Astrocyte of the hippocampus (primary cell): ENCODE measurements at places on chromosomes 16 and 17.
A peak's percentile ranks its signal among the peaks of the same experiment; 100 is the strongest.

- DNase-seq: peak; percentile 90
Measured at GRCh38 chr17:77924757-77925336, 33.7 kb upstream of the TNRC6C start.

DNA sequence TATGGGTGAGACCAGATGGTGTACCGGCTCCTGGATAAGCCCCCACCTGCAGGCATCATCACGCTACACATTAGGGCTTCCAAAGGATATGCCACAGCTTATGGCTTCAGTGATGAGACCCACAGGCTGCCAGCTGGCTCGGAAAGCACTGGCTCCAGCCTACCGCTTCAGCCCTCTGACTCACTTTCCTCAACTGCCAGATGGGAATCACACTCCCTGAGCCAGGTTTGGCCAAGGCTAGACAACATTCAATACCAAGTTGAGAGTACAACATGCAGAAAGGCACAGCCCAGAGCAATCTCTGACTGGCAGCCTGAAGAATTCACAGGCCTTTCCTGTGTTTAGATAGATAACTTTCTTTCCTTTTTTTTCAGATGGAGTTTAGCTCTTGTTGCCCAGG lies 10.3 kb downstream of the CENPV start:
- DNase-seq: peak; percentile 52

- no peak for DNase-seq
Measured at GRCh38 chr16:85611194-85611443, 2.0 kb upstream of the GSE1 start.

- DNase-seq: no peak
Measured at GRCh38 chr17:81543339-81543675, 8.8 kb downstream of the FAAP100 start.

DNA sequence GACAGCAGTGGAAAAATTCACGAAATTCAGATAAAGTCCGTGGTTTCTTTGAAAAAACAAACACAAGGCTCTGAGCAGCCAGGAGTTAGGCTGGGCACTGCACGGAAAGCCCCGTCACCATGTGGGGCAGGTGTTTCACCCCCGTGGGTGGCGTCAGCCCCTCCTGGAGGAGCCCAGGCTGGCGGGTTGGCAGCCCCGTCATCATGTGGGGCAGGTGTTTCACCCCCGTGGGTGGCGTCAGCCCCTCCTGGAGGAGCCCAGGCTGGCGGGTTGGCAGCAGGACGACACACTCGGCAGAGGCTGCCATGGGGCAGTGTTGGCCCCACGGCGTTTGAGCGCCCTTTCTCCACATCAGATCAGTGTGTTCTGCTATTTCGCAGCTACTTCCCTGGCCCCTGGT lies 38.1 kb downstream of the ACSF3 start:
- DNase-seq: no peak

- peak; percentile 85 for DNase-seq
Measured at GRCh38 chr16:15682105-15682570, 32.1 kb downstream of the NDE1 start.

GRCh38 chr17:72123530-72124437 lies 3.0 kb downstream of the SOX9 start:
- DNase-seq: peak; percentile 57

DNA sequence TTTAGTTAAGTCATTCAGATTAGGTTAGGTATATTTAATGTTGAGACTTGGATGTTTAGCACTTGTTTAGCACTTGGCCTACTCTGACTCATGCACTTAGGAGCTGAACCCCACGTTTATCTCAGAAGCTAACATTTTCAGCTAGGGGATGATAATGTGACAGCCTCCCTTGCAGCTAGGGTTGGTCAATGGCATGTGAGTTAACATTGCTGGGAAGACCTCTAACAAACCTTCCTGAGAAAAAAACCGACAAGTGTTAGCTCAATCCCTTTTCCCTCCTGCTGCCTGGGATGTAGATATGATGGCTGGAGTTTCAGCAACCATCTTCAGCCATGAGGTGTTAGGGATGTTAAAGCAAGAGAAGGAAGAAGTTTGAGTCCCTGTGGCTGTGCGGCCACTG lies 185.0 kb upstream of the FOXF1 start:
- DNase-seq: no peak

- DNase-seq: no peak
Measured at GRCh38 chr17:81934850-81935708, 2.0 kb downstream of the PYCR1 start.

GRCh38 chr17:59859444-59860025 lies 33.2 kb downstream of the TUBD1 start:
- peak; percentile 70 for DNase-seq

GRCh38 chr17:61642768-61643167 lies 51.7 kb upstream of the NACA2 start:
- no peak for DNase-seq

- no peak for DNase-seq
Measured at GRCh38 chr16:7419441-7419840, 86.8 kb downstream of the RBFOX1 start.

GRCh38 chr16:79871906-79872305 lies 271.4 kb upstream of the MAF start:
- no peak for DNase-seq

GRCh38 chr16:1003391-1004347 lies 22.1 kb downstream of the SOX8 start:
- DNase-seq: peak; percentile 69

DNA sequence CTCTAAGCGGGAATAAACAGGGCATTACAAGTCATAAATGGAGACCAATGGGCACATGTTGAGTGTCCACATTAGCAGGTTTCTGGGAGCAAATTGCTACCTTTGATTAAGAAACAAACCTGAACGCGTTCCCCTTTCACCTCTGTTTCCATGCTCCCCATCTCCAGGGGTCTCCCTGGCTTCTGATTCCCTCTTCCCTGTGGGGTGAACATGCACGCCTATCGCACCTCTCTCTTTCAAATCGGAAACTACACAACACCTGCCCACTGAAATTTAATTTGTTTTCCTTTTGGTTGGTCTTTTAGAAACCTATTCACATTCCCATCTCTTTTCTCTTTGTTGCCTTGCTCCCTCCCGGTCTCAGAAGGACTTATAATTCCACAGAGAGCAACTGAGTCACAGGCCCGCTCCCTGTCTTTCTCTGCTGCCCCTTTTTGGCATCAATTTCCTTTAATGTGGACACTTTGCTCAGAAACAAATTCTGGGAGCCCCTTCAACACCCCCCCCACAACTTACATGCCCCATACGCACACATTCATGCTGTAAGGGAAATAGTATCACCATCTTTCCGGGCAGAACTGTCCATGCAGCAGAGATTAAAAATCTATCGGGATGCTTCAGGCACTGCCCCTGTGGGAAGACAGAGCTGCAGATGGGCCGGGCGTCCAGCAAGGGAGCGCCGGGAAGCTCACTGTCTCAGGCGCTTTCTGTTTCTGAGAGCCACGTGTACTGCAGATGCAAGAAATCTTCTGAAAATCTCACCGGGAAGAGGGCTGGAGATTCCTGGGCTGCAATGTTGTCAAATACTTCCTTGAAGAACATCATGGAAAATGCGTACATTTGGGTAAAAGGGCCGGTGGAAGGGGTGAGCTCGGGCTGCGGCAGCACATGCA lies 7.2 kb upstream of the FOXF1 start:
- no peak for DNase-seq

GRCh38 chr17:50584749-50585148 lies 24.2 kb downstream of the CACNA1G start:
- DNase-seq: no peak

DNA sequence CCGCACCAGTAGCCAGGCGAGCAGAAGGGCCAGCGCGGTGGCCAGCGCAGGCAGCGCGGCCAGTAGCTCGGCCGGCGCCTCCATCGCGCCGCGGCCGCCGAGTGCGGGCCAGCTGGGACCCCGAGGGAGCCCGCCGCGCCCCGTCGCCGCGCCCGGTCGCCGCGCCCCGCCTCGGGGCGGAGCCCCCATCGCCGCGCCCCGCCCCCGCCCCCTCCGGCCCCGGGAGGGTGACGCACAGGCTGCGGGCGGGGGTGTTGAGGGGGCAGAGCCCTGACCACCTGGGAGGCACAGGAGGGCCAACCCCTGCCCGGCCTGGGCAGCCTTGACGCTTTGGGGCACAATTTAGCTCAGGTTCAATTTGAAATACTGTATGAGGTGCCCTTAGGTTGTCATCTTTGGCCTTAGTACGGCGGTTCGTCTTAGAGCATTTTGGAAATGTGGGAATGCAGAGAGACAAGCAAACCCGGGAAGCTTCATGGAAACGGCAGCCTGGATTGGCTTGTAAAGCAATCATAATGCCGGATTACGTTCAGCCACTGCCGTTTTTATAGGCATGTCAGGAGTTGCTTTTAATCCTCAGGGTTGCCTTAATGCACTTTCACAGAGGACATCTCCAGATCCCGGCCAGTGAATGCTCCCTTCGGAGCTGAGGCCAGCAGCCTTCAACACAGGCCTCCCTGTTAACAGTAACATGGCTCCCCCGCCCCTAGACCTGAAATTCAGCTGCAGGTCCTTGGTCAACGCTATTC lies at the start of gene MXRA7:
MXRA7 (minus strand) TSS at position 103 of the 749 bp plus-strand sequence; CDS start at position 84, 19 bp downstream.
- DNase-seq: peak; percentile 91

DNA sequence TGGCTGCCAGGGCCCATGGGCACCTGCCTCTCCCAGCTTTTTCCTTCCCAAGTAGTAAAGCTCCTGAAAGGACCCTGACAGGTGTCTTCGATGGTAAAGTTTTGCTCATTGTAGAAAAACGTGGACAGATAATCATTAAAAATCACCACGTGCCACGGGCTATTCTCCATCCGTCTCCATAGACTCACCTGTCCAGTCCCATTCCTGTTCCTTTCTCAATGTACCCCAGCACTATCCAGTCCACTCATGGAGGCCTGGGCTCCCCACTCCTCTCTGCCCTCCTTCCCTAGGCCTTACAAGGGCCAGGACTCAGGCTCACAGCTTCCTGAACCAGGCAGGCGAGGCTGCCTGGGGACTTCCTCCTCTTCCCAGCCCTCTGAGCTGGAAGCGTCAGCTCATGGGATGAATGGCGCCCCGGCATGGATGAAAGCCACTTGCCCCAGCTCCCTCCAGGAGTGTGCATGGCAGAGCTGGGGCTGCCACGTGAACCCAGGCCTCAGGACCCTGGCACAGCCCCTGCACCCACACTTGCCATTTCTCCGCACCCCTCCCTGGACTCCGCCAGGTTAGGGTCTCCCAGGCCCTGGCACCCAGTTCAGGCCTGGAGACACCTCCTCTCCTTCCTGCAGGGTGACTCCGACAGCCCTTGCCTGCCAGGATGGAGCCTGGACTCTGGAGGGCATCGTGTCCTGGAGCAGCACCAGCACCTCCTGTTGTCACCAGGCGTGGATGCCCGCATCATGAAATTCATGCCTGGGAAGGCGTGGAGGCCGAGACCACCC lies 8.8 kb downstream of the CTRB1 start:
- DNase-seq: peak; percentile 8

DNA sequence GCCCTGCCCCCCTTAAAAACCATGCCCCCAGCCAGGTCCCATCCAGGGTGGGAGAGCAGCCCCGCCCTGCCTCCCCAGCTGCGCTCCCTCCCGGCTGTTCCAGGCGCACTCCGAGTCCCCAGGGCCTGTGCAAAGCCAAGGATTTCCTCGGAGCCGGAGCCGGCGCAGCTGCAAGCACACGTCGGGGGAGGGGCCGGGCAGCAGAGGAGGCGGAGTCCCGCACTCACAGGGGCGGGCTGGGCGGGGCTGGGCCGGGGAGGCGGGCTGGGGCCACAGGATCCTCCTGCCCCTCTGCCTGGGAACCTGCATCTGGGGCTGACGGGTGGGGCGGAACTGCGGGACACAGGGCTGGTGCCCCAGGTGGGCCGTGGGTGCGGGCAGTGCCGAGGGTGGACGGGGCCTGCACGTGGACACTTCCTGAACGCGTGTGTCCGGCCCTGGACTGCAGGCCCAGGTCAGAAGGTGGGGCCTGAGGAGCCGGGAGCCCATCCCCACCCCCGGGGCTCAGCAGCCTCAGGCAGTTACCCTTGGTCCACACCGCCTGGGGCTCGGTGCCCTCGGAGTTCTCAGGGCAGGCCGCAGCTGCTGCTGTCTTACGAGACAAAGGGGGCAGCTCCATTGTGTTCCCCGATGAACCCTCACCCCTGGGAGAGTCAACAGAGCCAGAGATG lies 24.0 kb upstream of the SSTR5 start:
- DNase-seq: peak; percentile 48

GRCh38 chr16:15636392-15636873 lies 6.5 kb downstream of the MARF1 start:
- DNase-seq: no peak

- DNase-seq: no peak
Measured at GRCh38 chr16:87929986-87930385, 6.3 kb downstream of the CA5A start.

- DNase-seq: no peak
Measured at GRCh38 chr16:84370723-84371552, 2.6 kb downstream of the ATP2C2 start.

GRCh38 chr17:68568581-68568980 lies 32.6 kb downstream of the FAM20A start:
- DNase-seq: no peak

GRCh38 chr16:79874391-79874790 lies 273.9 kb upstream of the MAF start:
- no peak for DNase-seq

DNA sequence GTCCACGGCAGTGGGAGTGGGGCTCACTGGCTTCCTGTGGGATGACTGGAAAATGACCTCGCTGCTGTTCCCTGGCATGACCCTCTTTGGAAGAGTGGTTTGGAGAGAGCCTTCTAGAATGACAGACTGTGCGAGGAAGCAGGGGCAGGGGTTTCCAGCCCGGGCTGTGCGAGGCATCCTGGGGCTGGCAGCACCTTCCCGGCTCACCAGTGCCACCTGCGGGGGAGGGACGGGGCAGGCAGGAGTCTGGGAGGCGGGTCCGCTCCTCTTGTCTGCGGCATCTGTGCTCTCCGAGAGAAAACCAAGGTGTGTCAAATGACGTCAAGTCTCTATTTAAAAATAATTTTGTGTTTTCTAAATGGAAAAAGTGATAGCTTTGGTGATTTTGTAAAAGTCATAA lies 7.8 kb upstream of the RNF213 start:
- peak; percentile 68 for DNase-seq

- DNase-seq: no peak
Measured at GRCh38 chr16:1351215-1351581, 480 bp downstream of the TSR3 start.

DNA sequence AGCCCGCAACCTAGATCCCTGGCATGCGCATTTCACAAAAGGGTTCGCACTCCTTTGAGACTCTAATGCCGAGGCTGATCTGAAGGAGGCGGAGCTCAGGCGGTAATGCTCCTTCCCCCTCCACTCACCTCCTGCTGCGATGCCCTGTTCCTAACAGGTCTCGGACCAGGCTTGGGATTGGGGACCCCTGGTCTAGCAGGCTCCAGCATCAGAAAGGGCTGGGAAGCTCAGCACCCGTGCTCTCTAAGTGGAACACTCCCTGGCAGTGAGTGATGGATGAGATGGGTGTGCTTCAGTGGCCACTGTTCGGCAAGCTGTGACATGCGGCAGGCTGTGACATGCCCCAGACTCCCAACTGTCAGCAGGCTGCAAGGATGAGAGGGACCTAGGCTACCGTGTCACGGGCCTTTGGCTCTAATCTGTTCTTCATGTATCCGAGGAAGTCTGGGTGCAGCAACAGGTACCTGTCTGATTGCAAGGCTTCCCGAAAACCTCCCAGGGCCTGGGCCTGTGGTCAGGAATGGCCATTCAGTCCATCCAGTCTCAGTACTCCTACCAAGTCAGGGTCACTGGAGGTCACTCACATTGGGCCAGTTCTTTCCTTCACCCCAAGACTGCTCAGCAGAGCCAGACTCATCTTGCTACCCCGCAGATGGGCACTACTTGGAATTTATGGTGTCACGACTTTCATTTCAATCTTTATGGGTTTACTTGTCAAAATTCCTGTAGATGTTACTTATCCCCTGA lies 1.3 kb upstream of the ST6GALNAC2 start:
- DNase-seq: no peak
